ENCODE measurements at places on chromosomes 6 and 20.

- no peak for DNase-seq
Measured at GRCh38 chr6:5860849-5861248, 145.9 kb downstream of the NRN1 start.

GRCh38 chr20:35845561-35845960, 73.7 kb downstream of the PHF20 start:
- no peak for DNase-seq

GRCh38 chr6:81145506-81145905, 607.0 kb downstream of the TENT5A start:
- no peak for DNase-seq

DNA sequence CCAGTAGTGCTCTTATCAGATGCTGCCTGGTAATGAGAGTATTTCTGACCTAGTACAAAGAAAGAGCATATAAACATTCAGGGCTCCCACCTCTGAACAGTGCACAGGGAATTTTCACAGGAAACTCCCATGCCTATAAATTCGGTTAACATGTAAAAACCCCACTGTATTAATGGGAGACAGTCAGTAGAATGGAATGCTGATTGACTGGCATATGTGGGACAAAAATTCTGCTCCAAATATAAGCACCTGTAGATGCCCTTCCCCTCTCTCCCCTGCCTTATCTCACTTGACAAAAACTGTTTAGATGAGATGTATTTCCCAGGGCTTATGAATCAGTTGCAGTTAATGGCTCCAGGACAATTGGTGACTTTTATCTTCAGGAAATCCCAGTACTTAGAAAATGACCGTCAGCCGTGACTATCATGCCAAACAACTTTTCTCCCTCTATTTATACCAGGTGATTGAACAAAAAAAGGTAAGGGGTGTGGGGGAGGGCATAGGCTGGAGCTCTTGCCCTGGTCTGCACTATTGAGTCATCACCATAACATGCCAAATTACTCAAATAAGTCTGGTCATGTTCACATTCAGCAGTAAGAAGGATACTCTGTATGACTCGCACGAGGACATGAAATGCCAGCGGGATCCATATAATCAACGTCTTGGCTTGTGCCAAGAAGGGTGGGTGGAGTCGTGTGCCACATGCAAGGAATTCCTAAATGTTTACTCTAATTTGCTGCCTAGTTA, 176.4 kb upstream of the BMP2 start:
- DNase-seq: no peak
